Calu3 (cell line): ENCODE measurements at places on chromosomes 3 and 15. TPM values are rescaled to one million over a fixed set of nuclear protein-coding genes. Genes with fewer than 3 reads are reported as not detected.

The GPR160 gene
- total RNA-seq, result 48.6 and 53.8 TPM in 2 replicates

The GRAMD2A gene
- 0.95 and 2.2 TPM in 2 replicates for total RNA-seq

DNA sequence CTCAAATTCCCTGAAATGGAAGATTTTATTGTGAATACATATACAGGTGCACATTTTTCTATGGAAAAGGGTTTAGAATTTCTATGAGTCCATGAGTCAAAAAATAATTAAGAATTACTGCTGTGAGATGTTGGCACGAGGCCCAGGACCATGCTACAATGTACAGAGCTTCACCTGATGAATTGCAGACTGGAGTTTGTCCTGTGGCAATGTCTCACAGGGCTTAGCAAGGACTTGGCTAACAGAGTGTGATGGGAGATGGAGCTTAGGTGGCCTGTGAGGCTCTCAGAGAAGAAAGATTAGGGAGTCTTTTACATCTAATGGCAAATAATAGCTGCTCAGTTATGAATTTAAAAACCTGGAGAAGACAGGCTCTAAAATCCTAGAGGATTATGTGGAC lies 219.5 kb upstream of the CBLB start:
- no peak for DNase-seq

DNA sequence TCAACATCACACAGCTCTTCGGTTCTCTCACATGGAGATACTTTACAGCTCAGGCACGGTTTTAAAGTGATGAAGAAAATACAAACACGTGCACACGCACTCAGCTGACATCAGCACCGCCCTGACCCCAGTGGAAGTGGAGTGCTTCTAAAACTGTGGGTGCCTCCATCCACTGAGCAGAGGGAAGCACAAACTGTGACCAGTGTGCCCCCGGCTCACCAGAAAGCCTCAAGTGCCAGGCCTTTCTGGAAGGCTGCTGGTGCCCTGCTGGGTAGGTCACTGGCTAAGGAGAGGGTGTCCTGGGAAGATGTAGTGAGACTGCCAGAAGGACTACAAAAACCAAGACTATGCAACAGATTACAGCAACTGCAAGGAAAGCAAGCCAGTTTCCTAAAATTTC lies 78.5 kb downstream of the OCA2 start:
- DNase-seq, result no peak

The MITF gene
- 40.3 and 47.7 TPM in 2 replicates for total RNA-seq

The ITIH3 gene
- total RNA-seq, result not detected in 2 replicates

DNA sequence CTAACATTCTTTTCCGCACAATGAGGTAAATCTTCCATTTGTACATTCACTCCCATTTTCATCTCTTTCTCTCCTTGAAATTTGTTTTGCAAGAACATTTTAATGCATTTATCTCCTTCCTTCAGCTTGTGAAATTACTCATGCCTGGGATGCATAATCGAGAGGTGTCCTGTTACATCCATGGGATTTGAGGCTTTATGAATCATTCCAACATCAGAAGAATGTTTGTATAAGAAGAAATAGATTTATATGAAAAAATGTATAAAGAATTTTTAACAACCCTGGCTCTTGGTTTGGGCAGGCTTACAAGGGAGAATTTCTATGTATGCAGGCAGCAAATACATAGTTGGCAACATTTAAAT lies 93.2 kb upstream of the MBNL1 start:
- no peak for DNase-seq

The UBE2E1 gene
- 68.9 and 74.3 TPM in 2 replicates for total RNA-seq

DNA sequence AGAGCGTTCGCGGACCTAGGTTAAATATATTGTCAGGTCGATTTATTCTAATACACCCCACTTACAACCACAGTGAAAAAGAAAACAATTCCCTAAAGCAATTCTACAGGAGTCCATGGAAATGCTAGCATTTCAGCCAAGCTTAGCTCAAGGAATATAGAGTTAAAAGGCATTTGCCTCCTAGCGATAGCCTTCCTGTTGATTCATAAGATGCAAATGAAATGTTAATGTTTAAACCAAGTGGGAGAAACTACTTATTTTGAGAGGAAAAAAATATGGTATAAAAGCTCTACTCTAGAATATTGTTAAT lies 1.7 kb upstream of the ALCAM start:
- no peak for DNase-seq

- DNase-seq, result no peak
Observed at GRCh38 chr3:196789885-196790359, 50.3 kb downstream of the PAK2 start.

The C3orf49 gene
- total RNA-seq, result not detected in 2 replicates

DNA sequence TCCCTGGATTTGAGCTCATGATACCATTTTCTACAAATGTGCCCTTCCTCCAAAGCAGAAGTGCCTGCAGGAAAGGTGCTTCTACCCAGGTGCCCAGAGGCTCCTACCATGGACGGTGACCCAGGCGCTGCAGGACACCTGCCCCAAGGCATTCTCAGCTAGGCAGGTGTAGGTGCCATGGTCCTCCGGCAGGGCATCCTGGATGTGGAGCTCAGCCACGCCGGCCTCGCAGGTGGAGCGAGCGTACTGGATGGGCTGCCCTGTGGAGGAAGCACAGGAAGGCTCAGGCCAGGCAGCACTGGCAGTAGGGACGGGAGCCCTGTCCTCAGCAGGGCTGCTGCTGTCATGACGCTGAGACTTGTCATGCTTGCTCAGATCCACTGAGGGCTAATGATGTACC lies 137.2 kb upstream of the HACD2 start:
- DNase-seq, result no peak

- DNase-seq, result no peak
Observed at GRCh38 chr15:37740623-37741141, 193.8 kb upstream of the TMCO5A start.

The ZNF639 gene
- total RNA-seq, result 48.0 and 52.1 TPM in 2 replicates

DNA sequence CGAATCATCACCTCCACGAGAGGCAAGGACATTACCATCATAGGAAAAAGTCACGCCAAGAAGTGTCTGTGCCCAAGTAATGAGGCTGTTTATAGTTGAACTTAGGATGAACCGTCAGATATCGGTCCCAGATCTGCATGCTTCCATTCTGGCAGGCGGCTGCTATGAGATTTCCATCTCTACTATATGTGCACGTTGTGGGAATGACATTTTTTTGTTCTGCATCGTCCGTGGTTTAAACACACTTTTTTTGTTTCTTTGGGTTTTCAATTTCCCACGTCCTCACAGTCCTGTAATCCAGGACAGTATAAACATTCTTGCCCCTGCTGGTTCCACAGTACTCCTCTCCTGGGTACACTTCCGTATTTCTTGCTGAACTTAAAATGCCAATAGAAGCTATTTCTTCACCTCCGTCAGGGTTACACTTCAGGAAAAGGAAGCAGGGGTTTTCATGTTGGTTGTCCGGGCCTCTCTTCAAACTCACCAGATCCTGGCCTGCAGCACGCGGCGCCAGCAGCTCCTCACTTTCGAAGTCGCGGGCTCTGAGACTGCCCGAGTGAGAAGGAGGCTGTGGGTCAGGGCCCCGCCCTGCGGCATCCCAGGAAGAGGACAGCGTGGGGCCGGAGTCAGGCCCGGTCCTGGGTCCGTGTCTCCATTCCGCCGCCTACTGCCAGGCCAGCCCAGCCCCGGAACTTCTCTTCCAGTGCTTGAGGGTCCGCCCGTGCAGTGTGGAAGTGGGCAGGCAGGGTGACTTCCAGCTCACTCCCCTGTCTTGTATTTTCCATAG lies 9.8 kb upstream of the TM4SF4 start:
- no peak for DNase-seq

GRCh38 chr15:48063411-48063985 lies 57.3 kb upstream of the SLC24A5 start:
- DNase-seq, result no peak

- DNase-seq, result no peak
Observed at GRCh38 chr15:41480396-41481140, 13.1 kb upstream of the ITPKA start.

- no peak for DNase-seq
Observed at GRCh38 chr3:46508850-46509591, 11.2 kb downstream of the RTP3 start.

GRCh38 chr3:33441225-33441976 lies 1.2 kb upstream of the UBP1 start:
- DNase-seq, result no peak

DNA sequence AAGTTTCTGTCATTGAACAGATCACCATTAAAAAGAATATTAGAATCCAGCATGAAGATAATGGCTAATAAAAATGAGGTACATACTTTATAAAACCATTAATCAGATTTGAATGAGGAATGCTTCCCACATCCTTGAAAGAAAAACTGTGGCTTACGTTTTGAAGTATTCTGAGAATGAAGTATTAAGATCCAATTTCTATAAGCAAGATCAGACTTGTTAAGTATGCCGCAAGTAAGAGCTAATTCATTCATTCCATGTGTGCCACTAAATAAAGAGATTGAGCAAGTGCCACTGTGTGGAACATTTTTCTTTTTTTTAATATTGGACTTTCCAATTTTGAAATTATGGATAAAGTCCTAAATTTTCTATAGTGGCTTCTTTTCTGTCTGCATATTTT lies 30.6 kb downstream of the NMD3 start:
- DNase-seq, result no peak

The ST8SIA2 gene
- total RNA-seq, result not detected in 2 replicates

The C3orf22 gene
- not detected in 2 replicates for total RNA-seq

DNA sequence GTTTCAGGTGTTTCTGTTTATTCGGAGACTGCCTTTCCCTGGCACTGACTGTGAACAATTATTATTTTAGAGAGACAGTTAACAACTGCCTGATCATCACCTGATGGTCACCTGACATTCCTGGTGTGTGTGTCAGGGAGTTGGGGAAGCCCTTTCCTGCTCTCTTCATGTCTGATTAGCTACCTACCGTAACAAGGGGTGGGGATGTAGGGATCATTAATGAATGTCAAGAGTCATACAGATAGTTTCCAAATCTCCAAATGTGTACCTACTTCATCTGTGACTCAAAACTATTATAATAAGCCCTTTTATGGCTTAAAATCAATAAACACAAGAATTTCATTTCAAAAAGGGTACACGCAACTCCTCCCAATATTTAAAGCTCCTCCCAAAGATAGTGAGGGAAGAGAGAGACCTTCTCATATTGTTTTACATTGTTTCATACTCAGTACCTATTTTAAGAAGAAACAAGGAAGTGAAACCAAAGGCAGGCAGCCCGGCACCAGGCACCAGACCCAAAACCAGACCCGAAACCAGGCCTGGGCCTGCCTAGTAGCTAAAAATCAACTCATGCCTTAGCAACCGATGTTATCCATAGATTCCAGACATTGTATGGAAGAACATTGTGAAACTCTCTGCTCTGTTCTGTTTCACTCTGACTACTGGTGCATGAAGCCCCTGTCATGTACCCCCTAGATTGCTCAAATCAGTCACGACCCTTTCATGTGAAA lies 844.9 kb upstream of the ALCAM start:
- DNase-seq, result peak; percentile 26

DNA sequence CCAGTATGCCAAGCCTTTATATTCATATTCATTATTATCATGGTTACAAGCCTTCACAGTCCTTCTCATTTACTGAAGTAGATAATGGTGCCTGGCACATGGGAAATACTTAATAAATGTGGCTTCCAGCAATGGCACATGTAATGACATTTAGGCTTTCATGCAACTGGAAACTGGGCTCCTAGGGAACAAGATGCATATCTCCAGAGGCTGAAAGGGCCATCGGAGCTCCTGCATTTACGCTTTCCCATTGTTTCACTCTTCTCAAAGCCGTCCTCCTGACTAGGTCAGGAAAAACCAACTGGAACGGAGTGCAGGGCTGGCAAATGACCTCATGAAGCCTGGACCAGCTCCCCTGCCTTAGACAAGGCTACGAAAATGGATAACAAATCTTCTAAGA lies 474.9 kb downstream of the MAGI1 start:
- DNase-seq, result no peak

The TMEM158 gene
- total RNA-seq, result 2.2 and 2.5 TPM in 2 replicates

DNA sequence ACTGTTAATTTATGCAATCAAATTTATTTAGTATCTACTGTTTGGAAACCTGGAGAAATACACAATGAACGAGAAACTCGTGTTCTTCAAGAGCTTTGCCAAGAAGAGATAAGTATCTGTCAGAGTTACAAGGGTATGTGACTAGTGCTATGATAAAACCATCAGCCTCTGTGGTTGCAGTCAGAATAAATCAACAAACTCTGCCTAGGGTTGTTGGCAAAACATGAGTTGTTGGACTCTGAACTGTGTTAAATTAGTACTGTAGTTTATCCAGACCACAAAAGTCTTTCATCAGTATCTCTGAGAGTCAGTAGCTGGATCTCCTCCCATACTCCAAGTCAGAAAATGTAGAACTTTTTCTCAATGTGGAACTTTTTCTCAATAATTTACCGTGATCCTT lies 918.4 kb downstream of the NAALADL2 start:
- no peak for DNase-seq

The SLCO2A1 gene
- total RNA-seq, result not detected in 2 replicates

DNA sequence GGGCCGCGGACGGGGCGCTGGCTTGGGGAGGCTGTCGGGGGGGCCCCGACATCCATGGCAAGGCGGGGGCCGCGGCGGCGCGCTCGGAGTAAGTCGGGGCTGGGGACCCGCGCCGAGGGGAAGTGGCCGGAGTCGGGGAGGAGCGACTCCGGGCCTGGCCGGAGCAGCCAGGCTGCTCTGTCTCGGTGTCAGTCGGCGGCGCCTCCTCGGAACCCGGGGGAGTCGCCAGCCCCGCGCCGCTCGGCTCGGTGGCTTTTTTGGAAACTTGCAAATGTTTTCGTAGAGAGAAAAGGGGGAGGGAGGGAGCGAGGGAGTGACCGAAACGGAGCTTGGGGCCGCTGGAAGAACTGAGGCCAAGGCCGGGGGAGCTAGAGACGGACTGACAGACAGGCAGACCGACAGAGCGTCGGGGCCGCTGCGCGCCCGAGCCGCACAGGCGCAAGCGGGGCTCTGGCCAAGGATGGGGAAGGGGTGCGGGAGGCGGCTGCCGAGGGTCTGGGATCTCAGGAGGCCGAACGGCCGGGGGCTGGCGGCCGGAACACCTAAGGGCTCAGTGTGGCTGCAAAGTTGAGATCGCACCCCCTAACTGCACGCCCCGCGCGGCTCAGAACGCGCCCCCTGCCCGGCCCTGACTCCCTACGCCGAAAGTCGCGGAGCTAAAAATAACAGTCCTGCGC lies 5.0 kb downstream of the PTH1R start:
- DNase-seq, result no peak

GRCh38 chr15:67225336-67225735 lies 29.1 kb downstream of the AAGAB start:
- no peak for DNase-seq

- no peak for DNase-seq
Observed at GRCh38 chr15:52121006-52121405, 8.4 kb upstream of the BCL2L10 start.

The GABRB3 gene
- not detected in 2 replicates for total RNA-seq

DNA sequence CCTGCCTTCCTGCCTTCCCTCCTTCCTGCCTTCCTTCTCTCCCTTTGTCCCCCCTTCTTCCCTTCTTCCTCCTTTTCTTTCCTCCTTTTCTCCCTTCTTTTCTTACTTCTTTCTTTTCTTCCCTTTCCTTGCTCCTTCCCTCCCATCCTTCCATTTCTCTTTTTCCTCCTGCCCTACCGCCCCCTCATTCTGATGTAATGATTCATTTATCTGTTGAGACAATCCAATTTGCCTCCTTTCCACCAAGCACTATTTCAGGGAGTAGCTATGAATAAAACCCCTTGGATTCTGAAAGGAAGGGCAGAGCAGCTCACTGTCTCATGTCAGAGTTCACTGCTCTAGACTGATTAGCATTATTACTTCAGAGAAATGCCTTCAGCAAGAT lies 462.6 kb downstream of the PDCD6IP start:
- no peak for DNase-seq
